ENCODE measurements at places on chromosomes 6 and 20.
A peak's percentile ranks its signal among the peaks of the same experiment; 100 is the strongest.

GRCh38 chr20:8121666-8122065 is 10.4 kb upstream of the PLCB1 start:
- no peak for DNase-seq

- DNase-seq: no peak
Measured at GRCh38 chr6:13429406-13429753, 58.0 kb downstream of the GFOD1 start.

DNA sequence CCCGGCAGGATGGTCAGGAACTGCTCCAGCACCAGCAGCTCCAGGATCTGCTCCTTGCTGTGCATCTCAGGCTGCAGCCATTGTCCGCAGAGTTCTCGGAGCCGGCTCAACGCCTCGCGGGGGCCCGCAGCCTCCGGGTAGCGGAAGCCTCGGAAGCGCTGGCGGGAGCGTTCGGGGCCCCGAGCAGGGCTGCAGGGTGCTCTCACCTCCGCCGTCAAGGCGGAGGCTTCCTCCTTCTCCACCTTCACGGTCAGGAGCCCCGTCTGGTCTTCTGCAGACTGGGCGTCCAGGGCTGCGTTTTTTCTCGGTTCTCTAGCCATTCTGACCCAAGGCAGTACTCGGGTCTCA is 434 bp downstream of the ZKSCAN4 start:
- peak; percentile 2 for DNase-seq

- DNase-seq: no peak
Measured at GRCh38 chr6:33390767-33391277, 801 bp upstream of the KIFC1 start.

- no peak for DNase-seq
Measured at GRCh38 chr6:55679503-55679902, 100.5 kb upstream of the HMGCLL1 start.

DNA sequence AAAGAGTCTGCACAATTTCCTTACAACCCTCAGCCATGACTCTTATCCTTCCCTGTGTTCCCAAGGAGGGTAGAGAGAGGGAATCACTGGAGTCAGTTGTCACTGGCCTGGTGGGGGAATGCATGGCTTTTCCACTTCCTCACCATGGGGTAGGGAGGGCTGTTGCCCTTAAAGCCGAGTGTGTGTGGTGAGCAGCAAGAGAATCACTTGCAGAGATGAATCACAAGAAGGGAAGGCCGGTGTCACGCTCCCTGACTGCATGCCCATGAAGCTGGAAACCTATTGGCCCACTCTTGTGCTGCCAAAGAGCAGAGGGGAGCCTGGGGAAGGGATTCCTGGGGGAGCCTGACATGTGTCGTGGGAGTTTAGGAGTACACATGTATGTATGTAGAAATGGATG is 18.1 kb upstream of the BMP6 start:
- no peak for DNase-seq

GRCh38 chr20:36483919-36484808 is 57.2 kb upstream of the MYL9 start:
- no peak for DNase-seq

DNA sequence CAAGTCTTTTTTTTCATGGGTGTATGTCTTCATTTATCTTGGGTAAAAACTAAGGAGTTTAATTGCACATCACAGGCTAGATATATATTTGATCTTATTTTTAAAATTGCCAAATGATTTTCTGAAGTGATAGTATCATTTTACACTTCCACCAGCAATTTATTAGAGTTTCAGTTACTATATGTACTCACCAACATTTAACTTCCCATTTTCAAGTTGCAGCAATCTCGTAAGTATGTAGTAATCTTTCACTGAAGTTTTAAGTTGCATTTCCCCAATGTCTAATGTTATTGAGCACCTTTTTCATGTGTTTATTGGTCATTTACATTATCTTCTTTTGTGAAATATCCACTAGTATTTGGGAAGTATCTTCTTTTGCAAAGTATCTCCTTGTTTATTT is 277.4 kb upstream of the CNR1 start:
- DNase-seq: no peak

- no peak for DNase-seq
Measured at GRCh38 chr6:167537816-167538215, 212.9 kb downstream of the TTLL2 start.

DNA sequence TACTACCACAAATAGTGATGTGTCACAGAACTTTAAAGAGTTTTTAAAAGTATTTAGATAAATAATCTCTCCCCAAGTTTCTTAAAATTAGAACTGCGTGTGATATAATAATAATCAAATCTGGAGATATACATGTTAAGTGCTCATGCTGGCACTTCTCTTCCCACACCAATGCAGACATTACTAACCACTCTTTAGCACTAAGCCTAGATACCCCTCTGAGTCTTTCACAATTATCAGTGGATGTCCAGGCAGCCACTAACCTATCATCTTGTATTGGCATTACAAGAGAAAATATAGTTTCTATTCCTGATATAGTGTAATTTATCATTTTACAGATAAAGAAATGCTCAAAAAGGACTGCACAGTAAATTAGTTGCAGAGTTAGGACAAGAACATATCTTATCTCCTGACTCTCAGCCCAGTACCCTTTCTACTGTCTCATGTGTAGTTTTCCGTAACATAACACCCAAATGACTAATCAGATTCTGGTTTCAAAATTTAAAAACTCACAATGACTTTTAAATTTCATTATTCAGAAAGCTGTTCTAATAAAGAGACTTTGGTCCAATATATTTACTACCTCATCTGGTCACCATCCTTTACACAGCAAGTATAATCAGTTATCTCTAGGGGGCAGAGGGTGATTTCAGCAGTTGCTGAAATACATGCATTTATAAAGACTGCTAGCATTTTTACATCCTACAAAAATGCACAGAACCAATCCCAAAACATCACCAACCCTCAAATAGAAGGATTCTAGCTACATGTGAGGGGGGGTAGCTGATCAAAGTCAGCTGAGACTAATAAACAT is 215.5 kb upstream of the MCHR2 start:
- no peak for DNase-seq

- no peak for DNase-seq
Measured at GRCh38 chr6:137878029-137878428, 11.0 kb downstream of the TNFAIP3 start.

- no peak for DNase-seq
Measured at GRCh38 chr6:36596356-36596755, 2.2 kb downstream of the SRSF3 start.

DNA sequence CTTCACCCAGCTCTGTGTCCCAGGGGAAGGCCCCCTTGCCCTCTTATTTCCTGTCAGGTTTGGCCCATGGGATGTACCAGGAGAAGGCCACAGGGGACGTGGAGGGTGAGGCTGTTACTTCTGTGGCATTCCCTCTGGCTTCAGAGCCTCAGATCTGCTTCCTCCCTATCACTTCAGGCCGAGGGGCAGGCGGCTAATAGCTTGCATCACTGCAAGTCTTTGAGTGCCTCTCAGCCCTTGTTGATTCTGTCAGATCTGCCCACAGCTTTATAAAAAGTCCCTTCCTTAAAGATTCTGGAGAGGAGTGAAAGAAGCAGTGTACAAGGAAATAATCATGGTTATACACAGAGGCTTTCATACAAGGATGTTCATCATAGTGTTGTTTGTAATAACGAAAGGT is 86.9 kb downstream of the LRFN2 start:
- DNase-seq: no peak

DNA sequence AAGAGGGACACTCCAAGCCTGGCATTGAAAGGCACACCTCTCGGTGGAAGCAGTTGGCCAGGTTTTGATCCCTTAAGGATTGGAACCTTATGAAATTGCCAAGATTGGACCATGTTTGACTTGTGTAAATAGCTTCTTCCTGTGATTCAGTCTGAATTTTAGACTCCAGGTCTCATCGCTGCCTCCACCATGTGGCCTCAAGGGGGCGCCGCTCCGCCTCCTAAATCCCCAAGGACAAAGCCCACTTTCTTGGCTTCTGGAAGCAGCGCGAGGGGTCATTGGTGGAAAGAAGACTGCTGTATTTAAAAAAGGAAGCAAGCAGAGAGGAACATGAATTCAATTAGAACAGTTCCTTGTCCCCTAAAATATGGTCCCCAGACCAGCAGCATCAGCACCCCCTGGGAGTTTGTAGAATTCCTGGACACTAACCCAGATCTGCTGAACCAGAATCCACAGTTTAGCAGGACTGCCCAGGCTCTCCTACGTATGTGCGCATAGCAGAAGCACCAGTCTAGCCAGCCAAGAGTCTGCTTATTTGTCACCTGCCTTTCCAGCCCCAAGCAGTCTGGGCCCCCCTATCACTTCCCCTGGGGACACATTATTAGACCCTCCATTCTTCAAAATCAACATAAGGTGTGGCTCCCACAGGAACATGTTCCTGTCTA is 108.5 kb downstream of the LY86 start:
- DNase-seq: no peak

GRCh38 chr6:23503173-23503572 is 622.8 kb upstream of the NRSN1 start:
- no peak for DNase-seq

DNA sequence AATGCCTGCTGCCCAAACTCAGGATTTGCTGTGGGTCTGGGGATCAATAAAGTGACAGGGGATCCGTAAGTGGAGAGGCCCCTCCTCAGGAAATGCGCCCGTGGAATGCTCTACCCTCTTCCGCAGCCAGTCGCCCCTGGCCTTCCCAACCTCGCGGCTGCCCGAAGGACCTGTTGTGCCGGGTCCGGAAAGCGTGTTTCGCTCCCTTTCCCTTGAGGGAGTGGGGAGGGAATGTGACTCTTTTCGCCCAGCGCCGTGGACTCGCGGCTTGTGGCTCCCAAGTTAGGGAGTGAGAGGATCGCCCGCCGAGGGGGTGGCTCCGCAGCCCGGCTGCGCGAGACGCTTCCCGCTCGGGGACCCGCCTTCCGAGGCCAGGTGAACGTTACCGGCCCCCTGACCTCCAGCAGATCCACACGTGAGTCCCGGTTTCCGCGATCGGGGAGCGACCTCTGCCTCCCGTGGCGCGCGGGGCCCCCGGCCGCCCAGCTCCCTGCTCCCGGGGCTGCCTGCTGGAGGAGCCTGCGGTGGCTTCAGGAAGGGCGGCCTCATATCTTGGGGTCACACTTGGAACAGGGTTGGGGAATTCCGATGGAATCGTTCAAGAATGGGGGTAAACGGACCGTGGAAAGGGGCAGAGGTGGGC is 666 bp downstream of the TPD52L1 start:
- DNase-seq: no peak

DNA sequence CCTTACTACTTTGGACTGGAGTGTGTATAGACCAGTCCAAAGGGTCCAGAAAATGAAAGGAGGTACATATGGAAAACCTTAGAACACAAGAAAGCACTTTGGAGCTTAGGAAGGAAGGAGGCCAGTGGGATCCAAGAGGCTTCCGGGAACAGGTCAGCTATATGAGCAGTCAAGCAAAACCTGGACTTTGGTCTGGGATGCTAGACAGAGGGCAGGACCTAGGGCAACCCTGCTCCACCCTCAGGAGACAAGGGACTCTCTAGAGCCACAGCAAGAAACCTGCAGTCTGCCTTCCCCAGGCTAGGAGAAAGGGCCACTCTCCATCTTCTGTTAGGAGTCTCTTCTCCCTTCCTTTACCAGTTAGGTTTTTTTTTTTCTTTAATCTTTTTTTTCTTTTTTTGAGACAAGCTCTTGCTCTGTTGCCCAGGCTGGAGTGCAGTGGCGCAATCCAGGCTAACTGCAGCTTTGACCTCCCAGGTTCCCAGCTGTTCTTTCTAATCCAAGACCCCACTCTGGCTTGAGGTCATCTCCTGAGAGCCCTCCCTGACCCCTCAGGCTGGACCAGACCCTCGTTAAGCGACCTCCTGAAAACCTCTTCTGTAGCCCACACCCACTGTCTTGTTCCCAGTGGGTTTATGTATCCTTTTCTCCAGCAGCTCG is 4.6 kb downstream of the KCNK5 start:
- DNase-seq: no peak

- no peak for DNase-seq
Measured at GRCh38 chr20:55684578-55684977, 320.7 kb downstream of the CBLN4 start.

- DNase-seq: no peak
Measured at GRCh38 chr6:96659084-96659845, 96.3 kb downstream of the FHL5 start.

GRCh38 chr6:109048176-109048575 is 46.5 kb downstream of the SESN1 start:
- no peak for DNase-seq

DNA sequence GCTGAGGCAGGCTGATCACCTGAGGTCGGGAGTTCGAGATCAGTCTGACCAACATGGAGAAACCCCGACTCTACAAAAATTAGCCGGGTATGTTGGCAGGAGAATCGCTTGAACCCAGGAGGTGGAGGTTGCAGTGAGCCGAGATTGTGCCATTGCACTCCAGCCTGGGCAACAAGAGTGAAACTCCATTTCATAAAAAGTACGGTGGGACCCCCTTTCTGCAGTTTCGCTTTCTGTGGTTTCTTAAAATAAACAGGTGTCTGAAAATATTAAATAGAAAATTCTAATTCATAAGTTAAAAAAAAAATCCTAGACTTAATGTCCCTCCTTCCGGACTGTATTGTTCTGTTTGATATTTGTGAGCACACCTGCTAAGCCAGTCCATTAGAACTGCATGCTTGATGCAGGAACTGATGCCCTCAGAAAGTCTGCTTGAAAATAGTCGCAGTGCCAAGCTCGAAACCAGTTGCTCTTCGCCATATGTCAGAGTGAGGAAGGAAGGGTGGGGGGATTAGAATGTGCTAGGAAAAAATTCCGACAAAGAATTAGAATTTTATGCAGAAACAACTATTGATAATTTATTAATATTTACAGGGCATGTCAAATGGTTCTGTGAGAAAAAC is 85.9 kb downstream of the JARID2 start:
- no peak for DNase-seq

- DNase-seq: no peak
Measured at GRCh38 chr6:162343198-162343935, 384.2 kb downstream of the PRKN start.

DNA sequence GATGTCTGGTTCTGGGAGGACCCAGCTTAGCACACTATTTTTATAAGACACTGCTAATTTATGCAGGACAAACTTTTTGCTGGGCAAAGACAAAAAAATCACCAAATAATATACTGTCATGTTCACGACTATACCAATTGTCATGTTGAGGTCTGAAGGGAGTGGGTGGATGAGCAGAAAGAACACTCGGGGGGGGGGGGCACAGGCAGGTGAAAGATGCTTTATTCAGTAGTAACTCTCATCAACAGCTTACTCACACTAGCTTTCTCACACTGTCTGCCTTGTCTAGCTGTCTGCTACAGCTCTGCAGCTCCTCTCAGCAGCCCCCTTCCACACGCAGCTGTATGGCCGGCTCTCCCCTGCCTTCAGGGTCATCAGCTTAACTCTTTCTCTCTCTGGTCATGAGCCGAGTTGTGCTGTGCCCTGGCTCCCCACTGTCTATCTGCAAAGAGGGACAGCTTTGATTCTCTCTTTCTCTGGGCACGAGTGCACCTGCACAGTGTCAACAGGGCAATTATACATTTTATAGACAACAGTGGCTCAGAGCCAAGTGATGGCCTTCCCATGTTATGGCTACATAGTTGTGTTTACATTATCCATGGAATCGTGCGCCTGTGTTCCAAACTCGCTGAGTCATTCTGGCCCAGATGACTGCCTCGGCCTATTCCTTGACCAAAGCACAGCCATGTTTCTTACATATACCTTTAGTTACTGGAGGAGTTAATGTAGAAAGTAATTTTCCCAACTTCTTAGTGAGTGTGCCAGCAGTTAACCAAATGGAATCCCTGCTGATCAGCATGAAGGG is 187.7 kb upstream of the PRSS16 start:
- DNase-seq: no peak
